Stimulated activated CD8-positive, alpha-beta memory T cell treated with anti-CD3 and anti-CD28 coated beads, Interleukin-4, amount 100 ng/mL, for 4 hours (primary cell): ENCODE measurements at places on chromosomes 7 and 10.

DNA sequence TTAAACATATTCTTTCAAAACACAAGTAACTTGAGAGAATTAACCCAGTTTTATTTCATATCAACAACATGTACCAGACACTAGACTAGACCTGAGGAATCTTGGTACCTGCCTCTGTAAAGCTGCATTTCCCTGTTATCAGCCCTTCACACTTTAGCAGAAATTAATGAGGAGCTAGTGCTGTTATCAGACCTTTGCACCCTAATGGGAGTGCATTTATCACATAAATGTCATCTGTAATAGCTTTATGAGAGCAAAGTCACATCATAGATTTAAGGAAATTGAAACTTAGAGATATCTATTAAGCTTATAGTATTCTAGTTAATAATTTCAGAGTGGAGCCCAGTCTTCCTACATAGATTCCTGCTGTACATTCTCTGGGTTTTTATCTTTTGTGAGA, 270.4 kb upstream of the YAE1 start:
- no peak for DNase-seq

DNA sequence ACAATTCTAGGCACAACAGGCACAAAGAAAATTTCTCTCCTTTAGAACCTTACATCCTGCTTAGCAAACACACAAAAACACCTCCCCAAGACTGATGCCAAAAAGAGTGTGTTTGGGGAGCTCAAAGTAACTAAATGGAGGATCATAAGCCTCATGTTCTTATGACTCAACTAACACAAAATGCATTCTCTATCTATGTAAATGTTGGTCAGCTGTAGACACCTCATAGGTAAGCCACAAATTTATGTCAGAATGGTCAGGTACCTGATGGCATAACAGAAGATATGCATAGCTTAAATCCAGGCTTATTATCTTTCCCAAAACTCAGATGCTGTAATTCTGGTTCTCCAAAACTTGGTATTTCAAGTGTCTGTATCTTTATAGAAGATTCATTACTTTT, 315.1 kb downstream of the C7orf25 start:
- no peak for DNase-seq

GRCh38 chr7:39375047-39375873, 190.9 kb upstream of the YAE1 start:
- no peak for DNase-seq

DNA sequence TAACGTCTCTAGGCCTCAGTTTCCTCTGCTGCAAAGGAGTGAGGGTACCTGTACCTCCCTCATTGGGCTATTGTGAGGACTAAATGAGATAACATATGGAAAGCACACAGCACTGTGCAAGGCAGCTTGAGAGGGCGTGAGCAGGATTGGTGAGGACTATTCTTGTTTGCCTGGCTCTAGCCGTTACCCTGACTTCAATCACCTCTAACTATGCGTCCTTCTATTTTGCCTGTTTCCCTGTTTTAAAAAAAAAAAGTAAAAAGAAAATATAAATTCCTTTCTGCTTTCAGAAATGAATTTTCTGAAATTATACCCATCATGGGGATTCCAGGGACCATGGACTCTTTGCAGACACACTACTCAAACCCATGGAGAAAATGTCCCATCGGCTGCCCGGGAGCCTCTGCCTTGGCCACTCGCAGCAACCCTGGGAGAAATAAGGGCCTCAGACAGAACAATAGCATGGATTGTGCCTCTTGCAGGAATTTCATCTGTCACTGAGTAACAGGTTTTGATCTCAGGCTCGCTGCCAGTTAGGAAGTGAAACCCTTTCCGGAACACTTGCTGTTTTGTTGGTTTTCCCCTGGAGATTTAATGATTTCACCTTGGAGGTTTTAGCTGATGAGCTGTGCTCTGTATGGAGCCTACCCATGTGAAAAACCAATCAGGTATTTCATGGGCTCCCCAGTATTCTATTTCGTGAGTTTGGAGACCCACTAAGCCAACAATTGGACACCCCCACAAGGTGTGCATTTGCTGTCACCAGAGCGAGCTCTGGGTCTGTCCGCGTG, 55.6 kb downstream of the STEAP1B start:
- DNase-seq: no peak

DNA sequence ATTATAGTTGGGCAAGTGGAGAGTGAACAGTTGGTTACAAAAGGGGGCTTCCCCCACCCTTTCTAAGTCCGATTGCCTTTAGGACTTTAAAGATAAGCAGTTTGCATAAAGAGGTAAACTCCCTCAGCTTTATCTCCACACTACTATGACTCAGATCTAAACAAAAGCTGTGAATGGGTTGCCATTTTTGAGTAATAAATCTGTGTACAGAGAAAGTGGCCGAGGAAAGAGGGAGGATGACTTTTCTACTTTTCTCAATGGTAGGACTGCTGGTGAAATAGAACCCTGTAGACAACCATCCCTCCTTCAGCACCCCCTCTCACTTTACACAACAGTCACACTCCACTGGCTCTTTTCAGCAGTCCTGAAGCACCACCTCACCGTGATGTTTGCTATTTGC, 71.2 kb downstream of the DNMBP start:
- no peak for DNase-seq

DNA sequence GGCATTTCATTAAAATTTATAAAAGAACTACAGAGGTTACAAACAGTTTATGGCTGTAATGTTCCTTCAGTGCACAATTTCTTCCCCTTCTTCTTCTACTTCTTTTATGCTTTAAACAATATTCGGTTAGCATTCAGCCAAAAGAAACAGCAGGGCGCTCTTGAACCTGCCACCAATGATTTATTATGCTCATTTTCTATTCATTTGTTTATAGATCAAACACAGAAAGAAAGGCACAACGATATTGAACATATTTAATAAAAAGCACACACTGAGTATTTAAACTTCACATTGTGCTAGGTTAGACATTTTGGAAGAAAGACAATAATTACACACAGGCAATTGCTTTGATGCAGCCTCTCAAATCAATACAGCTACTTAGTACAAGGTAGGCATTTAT, 1025.8 kb upstream of the LRRN3 start:
- DNase-seq: no peak
